Activated T-helper 2 cell treated with anti-CD3 and anti-CD28 coated beads, Interferon-gamma antibody, Interleukin-2, Interleukin-4, amounts not matched to agents 10 μg/mL and 5 μg/mL and 100 μg/mL, durations not matched to agents 14 hours and 24 hours and 36 hours (primary cell): ENCODE measurements at places on chromosomes 6 and 20.

DNA sequence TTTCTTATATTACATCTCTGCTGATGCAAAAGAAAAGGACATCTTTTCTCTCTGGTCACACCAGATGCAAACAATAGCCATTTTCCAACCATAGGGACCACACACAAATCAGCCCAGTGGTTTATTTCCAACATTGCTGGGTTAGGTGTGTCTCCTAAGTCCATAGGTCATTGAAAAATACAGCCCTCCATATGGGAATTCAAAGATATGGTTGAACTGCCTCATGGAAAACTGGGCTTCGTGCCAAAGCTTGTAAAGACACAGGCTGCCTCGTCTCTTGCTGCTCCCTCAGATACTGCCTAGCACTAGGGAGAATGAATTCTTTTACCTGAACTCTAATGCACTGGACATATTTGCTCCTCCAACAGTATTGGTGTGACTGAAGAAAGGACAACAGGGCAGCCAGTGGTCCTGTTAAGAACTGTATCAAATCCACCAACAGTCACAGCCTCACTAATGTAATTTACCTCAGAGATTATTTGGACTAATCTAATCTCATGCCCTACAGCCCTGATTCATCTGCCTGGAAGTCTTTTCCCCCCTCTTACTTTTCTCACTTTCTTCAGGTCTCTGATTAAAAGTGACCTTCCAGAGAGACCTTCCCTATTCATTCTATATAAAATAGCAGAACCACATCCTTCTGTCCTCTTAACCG is 48.3 kb upstream of the TBC1D32 start:
- DNase-seq = no peak

DNA sequence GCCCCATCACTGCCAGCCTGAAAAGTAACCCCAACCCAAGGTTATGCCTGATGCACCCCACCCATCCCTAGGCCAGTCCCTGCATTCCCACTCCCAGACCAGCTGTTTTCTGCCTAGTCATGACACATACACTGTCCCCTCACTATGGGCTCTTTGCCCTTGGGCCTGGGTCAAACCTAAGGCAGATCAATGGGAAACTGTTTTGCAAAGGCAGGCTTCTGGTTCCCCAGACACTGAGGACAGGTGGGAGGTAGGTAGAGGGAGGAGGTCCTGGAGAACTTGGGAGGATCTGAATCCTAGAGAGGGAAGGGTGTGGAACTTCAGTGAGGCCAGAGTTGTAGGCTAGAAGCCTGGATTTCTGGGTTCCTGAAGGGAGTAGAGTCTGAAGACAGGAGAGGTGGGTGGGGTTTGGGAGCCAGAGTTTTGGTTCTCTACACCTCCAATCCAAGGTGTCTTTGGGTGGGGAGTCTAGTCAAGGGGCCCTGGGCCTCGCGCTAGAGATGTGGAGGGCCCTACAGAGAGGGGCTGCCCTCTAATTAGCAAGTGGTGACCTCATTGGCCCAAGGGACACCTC is 2.0 kb downstream of the CLIC1 start:
- DNase-seq = no peak

GRCh38 chr20:4083098-4083865 is 67.9 kb upstream of the RNF24 start:
- DNase-seq = no peak

DNA sequence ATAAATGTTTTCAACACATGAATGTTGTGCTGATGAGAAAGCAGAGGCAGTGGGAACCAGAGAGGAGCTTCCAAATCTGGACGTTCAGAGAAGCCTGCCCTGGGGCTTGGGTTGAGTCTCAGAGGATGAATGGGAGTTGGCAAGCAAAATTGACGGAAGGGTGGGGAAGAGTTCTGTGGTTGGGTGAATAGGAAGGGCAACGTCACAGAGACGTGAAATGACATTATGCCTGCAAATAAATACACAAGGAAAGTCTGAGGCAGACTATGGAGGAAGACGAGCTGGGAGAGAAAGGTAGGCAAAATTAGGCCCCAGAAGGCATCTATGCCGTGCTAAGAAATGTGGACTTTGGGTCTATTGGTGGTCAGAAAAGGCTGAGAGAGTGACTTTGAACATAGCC is 25.2 kb upstream of the SGK1 start:
- DNase-seq = no peak

DNA sequence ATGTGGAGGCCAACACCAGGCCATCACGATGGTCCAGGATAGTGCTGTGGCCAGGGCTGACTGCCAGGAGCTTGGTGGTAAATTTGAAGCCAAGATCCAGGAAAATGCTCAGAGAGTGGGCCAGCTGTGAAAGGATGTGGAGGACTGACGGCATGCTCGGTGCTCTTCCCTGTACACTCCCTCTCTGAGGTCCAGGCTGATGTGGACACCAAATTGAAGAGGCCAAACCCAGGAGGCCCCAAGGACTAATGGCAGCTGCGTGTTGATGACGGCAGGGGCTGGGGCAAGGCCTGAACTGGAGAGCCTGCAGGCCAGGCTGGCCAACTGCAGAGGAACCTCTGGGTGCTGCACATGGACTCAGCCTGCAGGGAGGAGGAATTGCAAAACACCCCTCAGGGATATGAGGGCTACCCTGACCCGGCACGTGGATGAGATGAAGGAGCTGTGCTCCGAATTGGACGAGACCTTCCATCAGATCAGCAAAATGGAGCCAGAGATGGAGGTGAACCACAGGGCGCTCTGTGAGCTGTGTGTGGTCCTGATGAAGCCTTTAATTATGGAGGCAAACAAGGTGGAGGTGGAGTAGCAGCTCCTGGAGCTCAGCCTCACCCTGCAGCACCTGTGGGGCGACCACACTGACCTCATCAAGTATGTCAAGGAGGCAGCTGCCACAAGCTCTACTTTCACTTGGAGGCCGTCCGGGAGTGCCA is 6.9 kb upstream of the RAET1E start:
- no peak for DNase-seq

GRCh38 chr20:48816282-48817205 is 11.3 kb downstream of the PREX1 start:
- DNase-seq = no peak

DNA sequence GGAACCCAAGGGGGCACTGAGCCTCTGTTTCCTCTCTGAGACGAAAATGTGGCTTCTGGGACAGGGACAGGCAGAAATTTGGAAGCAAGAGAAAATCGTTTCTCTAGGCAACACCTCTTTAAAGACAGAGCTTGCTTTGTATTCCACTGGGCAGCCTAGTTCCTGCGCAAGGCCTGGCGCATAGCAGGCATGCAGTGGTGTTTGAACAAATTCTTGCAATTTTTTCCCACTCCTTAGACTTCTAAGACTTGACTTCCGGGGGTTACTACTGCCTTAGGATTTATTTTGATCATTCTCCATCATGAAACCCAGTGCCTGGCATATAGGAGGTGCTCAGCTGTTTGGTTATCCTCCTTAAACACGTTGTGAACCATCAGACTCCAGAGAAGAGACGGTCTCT is 249.0 kb upstream of the KCNG1 start:
- DNase-seq = no peak

DNA sequence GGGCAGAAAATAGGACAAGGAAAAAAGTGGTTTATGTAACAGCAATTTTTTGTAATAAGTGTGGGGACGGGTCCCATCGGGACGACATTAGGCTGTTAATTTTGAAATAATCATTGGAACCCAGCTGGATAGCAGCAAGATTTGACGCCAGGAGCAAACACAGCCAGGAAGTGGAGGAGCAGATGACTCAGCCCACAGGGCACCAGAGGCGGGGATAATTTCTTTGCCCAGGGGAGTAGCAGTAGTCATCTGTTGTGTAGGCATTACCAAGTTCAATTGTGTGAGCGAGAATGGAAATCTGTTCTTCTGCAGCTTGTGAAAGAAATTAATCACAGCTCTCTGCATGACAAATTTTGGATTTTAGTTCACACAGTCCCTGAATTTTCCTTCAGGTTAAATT is 22.6 kb upstream of the RIN2 start:
- no peak for DNase-seq

DNA sequence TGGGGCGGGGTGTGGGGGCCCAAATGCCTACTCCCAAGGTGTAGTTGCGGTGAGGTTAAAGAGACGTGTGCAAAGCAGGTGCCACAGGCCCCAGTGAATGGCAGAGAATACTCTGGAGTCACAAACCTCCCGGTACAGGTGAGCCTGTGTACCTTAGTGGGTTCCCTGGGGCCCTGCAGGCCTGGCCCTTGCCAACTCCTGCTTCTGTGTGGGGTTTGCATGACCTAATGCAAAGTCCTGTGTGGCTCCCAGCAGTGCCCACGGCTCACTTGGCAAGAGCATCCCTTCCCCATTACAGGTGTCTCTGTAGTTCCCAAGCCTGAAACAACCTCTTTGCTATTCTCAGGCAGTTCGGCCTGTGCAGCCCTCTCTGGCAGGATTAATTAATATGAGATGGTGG is 17.5 kb downstream of the SPDEF start:
- no peak for DNase-seq

DNA sequence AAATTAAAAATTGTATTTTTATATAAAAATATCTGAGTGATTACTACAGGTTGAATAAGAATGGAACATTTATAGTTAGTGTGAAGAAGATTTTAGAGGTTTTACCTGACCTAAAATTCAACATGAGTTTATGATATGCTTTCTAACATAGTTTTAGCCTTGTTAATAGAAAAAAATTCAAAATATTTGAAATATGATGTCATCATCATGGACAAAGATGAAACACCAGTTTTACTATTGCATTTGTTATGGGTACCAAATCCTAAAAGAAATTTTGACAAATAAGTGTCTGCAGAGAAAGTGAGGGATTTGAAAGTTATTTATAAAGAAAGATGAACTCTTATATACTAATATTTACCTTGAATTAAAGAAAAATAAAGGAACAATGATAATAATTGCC is 479.7 kb downstream of the TBC1D32 start:
- DNase-seq = no peak

GRCh38 chr20:4937407-4938319 is 63.6 kb downstream of the SLC23A2 start:
- DNase-seq = no peak

GRCh38 chr6:24252280-24252679 is 105.6 kb downstream of the DCDC2 start:
- DNase-seq = no peak

DNA sequence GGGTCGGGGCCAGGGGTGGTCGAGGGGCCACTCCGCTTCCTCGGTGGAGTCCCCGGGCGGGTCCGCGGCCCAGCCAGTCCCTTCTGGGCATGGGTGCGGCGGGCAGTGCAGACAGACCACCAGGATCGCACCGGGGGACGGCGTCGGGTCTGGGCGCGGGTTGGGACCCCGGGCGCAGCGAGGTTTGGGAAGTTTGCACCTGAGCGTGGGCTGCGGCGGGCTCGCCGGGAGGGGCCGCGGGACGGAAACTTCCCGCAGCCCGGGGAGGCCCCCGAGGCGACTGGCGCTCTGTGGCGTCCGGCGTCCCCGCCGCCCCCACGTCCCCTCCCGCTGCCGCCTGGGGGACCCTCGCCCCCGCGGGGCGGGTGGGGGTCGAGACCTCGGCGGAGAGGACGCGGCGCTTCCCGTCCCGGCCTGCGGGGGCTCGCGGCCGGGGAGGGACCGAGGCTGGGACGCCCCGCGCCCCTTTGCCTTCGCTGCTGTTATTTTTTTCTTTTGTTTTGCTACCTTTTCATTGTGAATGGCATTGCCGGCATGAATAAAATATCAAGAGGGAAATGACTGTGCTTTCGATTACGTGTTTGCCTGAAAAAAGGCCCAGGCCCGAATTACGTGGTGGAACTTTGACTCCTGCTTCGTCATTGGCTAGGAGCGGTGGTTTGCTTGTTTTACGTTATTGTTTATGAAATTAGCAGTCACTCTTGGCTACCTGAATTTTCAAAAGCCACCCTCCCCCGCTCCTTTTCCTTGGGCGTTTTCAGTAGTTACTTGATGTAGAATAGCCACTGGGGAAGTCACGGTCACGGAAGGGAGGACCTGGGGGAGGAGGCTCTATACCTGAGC is 703 bp downstream of the SNX9 start:
- peak; percentile 71 for DNase-seq

DNA sequence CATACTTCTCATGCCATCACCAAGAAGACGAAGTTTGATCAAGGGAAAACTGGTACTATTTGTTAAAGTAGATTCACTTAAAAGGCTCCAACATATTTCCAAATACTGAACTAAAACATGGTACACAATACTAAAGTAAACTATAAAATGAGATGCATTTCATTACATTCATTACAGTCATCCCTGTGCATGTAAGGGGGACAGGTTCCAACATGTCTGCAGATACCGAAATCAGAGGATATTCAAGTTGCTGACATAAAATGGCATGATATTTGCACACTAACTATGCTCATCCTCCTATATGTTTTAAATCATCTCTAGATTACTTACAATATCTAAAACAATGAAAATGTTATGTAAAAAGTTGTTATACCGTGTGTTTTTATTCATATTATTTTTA is 893.9 kb upstream of the MANEA start:
- DNase-seq = no peak
